ENCODE measurements at places on chromosomes 2 and 18. TPM values are rescaled to one million over a fixed set of nuclear protein-coding genes. Genes with fewer than 3 reads are reported as not detected.

DNA sequence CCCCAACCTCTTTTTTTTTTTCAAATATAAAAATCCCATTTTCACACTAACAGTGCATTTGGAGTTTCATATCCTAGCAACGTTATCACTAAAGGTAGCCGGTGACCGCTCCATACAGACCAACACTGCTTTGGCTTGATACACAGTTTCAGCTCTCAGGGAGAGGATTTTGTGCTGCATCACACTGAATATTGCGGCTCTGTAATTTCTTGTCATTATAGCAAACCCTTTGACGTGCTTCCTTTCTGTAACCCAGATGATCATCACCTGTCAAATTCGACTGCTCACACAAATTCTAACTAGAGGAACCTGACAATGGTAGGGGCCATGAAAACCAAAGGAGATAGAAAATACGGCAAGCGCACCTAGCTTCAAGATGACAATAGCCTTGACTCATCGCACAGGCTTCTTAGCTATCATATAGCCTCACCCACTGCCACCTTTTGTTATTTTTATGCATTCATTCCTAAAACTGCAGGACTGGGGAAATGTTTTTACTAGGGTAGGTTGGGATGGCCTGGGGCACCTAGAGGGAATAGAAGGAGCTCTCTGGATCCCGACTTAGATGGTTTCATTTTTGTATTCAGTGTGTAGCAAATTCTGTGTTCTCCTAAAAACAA is 582.9 kb upstream of the PIK3C3 start:
- H3K27ac ChIP-seq = no peak overlapping the region
- DNase-seq = no peak
- H3K36me3 ChIP-seq = peaks cover 3% of the 10 kb centered on the region
- H3K4me3 ChIP-seq = peak overlapping the region; percentile 9
- H3K27me3 ChIP-seq = no peaks in the 10 kb centered on the region

GRCh38 chr18:61892683-61893308 is at the start of gene RNF152:
TSS of gene RNF152 (minus strand) at chr18:61893007. CDS start at chr18:61816463, 76,544 bp downstream.
- H3K4me1 ChIP-seq = peaks cover 30% of the 10 kb centered on the region
- peaks cover 33% of the 10 kb centered on the region for H3K36me3 ChIP-seq
- peak within 1 kb of the TSS; percentile 95 for H3K4me3 ChIP-seq
- H3K27me3 ChIP-seq = peaks cover 4% of the 10 kb centered on the region
- H3K27ac ChIP-seq = peak within 1 kb of the TSS; percentile 66

DNA sequence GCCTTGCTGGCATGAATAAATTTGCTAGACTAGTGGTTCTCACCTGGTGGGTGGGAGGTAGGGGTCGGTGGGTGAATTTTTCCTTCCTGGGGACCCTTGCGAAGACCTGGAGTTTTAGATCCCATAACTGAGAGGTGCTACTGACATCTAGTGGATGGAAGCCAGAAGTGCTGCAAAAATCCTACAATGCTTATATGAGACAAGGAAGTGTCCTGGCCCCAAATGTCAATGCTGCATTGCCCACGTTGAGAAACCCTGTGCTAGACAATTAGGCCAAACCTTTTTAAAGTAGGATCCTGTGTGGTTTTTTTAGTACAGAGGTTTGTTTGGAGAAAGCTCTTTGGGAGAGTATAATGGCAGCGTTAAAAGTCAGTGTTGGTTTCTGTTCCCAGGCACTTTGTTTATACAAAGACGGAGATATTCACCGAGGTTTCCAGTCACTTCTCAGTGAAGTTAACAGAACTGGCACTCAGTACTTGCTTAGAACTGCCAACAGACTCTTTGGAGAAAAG is 9.6 kb downstream of the SERPINB8 start:
- peak overlapping the region; percentile 7 for H3K27ac ChIP-seq
- no peak overlapping the region for H3K4me3 ChIP-seq
- DNase-seq = no peak
- peaks cover 13% of the 10 kb centered on the region for H3K4me1 ChIP-seq
- H3K27me3 ChIP-seq = no peaks in the 10 kb centered on the region

GRCh38 chr2:23457990-23458682 is 73.2 kb downstream of the KLHL29 start:
- no peak overlapping the region for H3K27ac ChIP-seq
- no peaks in the 10 kb centered on the region for H3K27me3 ChIP-seq
- H3K4me1 ChIP-seq = peaks cover 22% of the 10 kb centered on the region
- DNase-seq = no peak
- no peak overlapping the region for H3K4me3 ChIP-seq

- H3K27ac ChIP-seq = peak overlapping the region; percentile 19
- no peak for DNase-seq
Observed at GRCh38 chr2:1591461-1591770, 152.9 kb downstream of the PXDN start.

DNA sequence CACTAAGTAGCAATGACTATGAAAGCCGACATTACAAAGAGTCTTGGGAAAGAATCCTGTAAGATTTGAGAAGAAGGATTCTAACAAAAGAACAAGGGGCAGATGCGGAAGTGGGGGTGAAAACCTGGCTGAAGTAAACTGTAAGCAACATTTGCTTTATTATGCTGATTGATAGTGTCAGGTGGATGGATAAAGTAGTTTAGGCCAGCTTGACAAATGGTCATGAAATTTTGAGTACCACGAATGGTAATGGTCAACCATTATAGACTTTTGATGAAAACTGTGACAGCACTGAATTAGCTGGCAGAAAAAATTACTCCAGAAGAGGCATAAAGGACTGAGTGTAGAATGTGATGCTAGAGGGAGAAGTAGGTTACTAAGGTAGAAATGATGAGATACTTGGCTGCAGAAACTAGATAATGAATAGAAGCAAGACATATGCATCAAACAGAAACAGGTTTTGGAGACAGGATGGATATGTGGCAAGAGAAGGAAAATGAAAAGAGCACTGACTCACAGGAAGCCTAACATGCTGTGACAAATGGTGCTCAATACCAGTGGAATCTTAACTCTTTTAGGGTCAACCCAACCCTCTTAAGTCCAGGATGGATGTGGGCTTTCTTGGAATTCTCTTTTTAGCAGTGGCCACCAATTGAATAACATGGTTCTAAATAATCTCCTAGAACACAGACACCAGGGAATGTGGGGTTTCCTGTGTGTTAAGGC is 6.8 kb downstream of the THUMPD2 start:
- H3K4me3 ChIP-seq = no peak overlapping the region
- DNase-seq = no peak
- no peaks in the 10 kb centered on the region for H3K27me3 ChIP-seq
- peak overlapping the region; percentile 4 for H3K27ac ChIP-seq
- H3K36me3 ChIP-seq = peaks cover 39% of the 10 kb centered on the region

GRCh38 chr18:12765126-12765525 is 62.3 kb downstream of the PSMG2 start:
- no peak for DNase-seq
- H3K36me3 ChIP-seq = no peaks in the 10 kb centered on the region
- no peak overlapping the region for H3K4me3 ChIP-seq
- H3K27ac ChIP-seq = no peak overlapping the region

DNA sequence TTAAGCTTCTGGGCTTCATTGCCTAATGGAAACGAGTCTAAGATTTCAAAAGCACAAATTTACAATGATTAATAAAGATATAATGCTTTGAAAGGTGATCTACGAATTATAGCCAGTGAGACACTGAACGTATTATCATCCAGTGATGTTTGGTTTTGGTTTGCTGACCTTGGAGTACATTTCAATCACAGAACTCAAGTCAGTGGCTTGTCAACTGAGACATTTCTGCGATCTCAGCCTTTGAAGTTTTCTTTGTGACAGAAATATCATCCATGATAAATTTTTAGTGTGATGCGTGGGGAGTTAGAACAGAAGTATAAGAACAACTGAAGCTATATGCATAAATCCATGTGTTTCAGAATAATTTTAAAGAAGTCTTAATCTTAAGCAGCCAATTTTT is 263.8 kb downstream of the TCF4 start:
- H3K27ac ChIP-seq = no peak overlapping the region
- no peaks in the 10 kb centered on the region for H3K36me3 ChIP-seq
- no peak for DNase-seq
- peaks cover 30% of the 10 kb centered on the region for H3K4me1 ChIP-seq
- no peak overlapping the region for H3K4me3 ChIP-seq

- no peaks in the 10 kb centered on the region for H3K36me3 ChIP-seq
- H3K4me3 ChIP-seq = no peak overlapping the region
- DNase-seq = no peak
- H3K27me3 ChIP-seq = peaks cover 6% of the 10 kb centered on the region
- no peaks in the 10 kb centered on the region for H3K4me1 ChIP-seq
- H3K27ac ChIP-seq = no peak overlapping the region
Observed at GRCh38 chr2:88517759-88518201, 65.3 kb upstream of the FOXI3 start.

- no peaks in the 10 kb centered on the region for H3K4me1 ChIP-seq
- H3K27me3 ChIP-seq = peaks cover 4% of the 10 kb centered on the region
- H3K36me3 ChIP-seq = no peaks in the 10 kb centered on the region
- no peak overlapping the region for H3K27ac ChIP-seq
- no peak overlapping the region for H3K4me3 ChIP-seq
- no peak for DNase-seq
Observed at GRCh38 chr18:78632111-78632541, 347.5 kb upstream of the SALL3 start.

DNA sequence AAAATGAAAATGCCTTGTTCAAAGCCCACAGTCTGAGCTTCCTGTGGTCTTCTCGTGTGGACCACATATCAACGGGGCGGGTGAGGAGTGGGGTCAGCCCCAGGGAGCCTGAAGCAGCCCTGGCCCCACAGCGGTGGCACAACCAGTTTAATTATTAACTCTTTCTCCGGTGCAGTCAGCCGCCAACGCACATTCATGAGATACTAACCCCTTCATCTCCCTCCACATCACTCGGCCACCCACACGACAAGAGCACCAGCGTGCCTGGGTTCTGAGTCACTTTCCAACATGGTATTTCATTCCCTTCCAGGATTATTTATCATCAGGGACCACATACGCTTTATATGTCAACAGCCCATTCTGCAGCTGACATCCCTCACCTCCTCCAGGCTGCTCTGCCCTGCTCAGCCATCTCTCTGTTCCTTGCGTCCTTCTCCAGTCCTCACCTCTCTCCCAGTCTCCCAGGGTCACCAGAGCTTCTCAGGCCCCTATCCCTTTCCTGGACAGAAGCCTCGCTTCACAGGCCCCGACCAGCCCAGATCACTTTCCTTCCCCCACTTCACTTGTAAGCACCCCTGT is 48.0 kb upstream of the ID2 start:
- H3K36me3 ChIP-seq = no peaks in the 10 kb centered on the region
- H3K4me1 ChIP-seq = peaks cover 60% of the 10 kb centered on the region

DNA sequence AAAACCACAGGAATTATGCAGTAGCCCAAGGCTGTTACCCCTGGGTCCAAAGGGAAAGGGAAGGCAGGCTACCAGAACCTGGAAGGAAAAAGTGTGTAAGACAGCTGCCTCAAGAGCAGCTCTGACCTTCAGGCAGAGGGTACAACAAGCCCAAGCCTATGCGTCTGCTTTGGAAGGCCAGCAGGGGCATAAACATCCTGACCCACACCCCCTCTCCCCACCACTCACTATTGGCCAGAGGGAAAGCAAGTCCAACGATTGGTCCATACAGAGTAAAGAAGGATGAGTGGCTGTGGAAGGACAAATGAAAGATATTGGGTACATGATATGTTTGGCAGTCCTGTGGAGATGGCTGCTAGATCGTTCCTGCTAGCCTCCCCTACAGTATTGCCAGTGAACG is 227.6 kb upstream of the HNRNPA3 start:
- H3K27ac ChIP-seq = no peak overlapping the region
- H3K4me3 ChIP-seq = no peak overlapping the region
- DNase-seq = no peak
- H3K36me3 ChIP-seq = no peaks in the 10 kb centered on the region

Gene BCL2
- 21.9 TPM for total RNA-seq

Gene ACKR3
- 44.6 TPM for total RNA-seq

Gene PTCD3
- total RNA-seq = 116 TPM

Gene HTRA2
- 42.7 TPM for total RNA-seq

Gene SIX2
- 13.8 TPM for total RNA-seq

Gene CD226
- 0.92 TPM for total RNA-seq
